IPS-NIHi11 (cell line): ENCODE measurements at places on chromosomes 6 and 20.

GRCh38 chr6:149898966-149899365, 1.1 kb upstream of the RAET1E start:
- no peak for DNase-seq

GRCh38 chr6:148906386-148906785, 159.6 kb downstream of the UST start:
- DNase-seq, result no peak

- DNase-seq, result no peak
These were observed 308.9 kb downstream of the ZNF217 start for GRCh38 chr20:53284696-53285095.

GRCh38 chr6:106560996-106561685, 68.2 kb downstream of the RTN4IP1 start:
- no peak for DNase-seq

GRCh38 chr6:159331451-159331850, 162.3 kb downstream of the FNDC1 start:
- no peak for DNase-seq

- DNase-seq, result peak; percentile 21
These were observed 8.4 kb upstream of the NUP153 start for GRCh38 chr6:17714879-17715851.

GRCh38 chr6:122621638-122622037, 11.4 kb downstream of the PKIB start:
- DNase-seq, result no peak

DNA sequence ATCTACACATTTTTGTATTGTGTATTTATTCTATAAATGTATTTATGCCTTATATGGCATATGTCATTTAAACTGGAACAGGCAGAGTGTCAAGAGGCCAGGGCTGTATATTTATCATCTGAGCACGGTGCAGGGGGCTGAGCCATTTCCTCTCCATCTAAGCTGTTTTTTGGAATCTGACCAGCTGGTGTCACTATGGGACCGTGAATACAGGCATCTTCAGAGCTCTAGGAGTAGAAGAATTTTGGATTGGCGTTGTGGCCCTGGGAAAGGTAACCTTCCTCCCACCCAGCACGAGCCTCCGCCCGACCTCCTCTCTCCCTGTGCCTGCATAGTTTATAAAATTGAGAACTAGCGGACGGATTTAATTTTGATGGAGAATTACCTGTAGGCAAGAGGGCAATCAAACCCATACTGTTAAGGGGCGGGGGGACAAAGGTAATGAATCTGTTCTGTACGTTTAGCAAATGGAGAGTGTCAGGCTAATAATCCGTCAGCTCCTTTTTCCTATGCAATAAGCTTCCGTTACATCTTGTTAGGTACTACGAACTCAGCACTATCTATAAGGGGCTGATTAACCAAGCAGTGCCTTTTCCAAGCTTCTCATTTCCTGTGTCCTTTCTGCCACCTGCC, 29.0 kb upstream of the EEF1E1 start:
- peak; percentile 73 for DNase-seq

DNA sequence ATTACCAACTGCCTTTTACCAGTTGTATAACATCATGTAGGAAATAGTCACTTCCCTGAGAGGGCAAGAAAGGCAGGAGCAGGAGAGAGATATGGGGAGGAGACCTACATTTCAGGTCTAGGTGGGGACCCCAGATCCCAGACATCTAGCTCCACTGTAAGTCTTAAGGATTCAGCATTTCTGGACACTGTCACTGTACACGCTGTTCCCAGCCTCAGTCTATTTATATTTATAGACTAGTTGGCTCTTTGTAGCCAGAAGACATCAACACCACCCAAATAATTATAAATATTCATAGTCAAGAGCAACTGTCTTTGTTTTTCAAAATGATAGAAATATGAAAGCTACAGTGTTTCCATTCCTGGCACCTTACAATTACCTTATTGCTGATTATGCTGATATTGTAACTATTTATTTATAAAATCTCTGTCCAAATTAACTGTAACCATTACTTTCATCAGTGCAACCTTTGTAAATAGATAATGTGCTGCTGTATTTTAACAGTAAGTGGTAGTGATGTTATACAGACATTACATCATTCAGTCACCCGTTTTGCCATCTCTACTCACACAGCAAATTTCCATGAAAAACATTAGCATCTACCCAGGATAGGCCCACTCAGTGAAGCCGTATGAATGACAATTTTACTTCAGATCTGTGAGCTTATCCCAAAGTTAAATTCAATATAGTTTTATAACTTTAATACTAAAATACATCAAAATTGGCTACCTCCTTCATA, 162.8 kb downstream of the PTPRK start:
- DNase-seq, result no peak

GRCh38 chr6:44203955-44204354, 12.8 kb upstream of the MYMX start:
- DNase-seq, result no peak

DNA sequence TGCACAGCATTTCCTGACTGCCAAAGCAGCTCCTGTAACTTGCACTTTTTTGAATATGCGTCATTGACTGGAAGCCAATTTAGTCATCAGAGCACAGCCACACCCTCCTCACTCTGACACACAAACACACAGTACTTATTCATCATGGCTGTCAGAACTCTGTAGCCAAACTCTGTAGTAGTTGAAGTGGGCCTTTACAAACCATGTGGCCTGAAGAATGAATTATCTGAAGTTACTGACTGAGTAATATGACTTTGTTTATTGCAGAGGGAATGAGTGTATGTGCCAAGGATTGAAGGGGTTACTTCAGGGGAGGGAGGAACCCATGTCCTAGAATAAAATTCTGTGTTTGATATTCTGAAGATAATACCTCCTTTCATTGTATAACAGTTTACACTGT, 102.7 kb downstream of the FIG4 start:
- peak; percentile 28 for DNase-seq

DNA sequence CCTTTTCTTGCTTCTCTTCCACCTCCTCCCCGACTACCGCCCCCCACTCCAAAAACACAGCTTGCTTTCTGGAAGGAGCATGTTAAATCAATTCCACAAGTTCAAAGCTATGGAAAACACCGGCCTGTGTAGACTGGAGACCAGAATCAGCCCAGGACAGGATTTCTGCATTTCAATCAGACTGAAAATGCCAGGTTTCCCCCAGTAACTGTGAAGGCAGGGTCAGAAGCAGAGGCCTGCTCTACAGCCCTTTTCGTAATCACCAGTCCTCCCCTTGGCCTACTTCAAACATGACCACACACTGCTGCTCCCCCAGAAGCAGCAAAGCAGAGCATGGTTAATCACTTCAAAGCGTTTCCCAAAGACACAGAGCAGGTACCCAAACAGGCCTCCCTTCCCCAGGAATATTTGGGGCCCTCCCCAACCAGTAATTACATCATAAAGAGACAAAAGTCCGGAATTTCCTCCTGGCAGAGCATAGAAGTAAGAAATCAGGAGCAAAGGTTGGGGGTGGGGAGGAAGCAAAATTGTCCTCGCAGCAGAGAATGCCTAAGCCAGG, 38.4 kb downstream of the ZMYND8 start:
- peak; percentile 50 for DNase-seq

- DNase-seq, result no peak
These were observed 168.7 kb upstream of the FUT9 start for GRCh38 chr6:95847061-95847460.

DNA sequence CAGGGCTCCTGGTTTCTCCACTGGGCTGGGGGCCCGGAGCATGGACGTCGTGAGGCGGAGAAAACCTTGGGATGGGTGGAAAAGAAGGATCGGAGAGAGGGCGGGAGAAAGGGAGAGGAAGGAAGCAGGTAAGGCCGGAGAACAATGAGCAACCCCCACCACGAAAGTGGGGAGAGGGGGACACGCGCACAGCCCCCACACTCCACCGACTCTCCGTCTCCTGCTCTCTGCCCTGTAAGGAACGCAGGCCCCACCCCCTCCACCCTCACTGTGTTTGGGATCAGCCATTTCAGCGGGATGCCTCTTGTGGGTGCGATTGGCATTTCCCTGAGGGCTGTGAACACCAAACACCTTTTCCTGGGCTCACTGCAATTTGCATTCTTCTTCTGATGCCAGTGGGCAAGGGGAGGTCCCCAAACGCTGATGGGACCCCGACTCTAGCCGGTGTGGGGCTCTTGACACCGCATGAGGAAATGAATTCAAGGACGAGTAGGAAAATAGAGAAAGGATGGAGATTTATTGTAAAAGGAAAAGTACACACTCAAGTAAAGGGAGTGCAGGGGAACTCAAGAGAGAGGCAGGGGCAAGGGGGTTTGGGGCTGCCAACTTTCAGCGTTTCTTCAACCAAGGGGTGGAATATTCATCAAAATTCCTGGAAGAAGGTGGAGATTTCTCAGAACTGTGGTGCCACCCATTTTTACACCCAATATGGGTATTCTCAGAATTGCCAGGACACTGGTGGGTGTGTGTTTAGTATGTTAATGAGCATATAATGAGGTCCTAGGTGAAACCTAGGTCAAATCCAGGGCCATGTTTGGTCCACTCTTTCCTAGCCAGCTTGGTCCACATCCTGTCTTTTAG, 13.1 kb upstream of the RAET1L start:
- no peak for DNase-seq
